ENCODE measurements at places on chromosomes 6 and 20.

GRCh38 chr6:2793534-2794151 lies 28.4 kb downstream of the WRNIP1 start:
- DNase-seq: no peak

DNA sequence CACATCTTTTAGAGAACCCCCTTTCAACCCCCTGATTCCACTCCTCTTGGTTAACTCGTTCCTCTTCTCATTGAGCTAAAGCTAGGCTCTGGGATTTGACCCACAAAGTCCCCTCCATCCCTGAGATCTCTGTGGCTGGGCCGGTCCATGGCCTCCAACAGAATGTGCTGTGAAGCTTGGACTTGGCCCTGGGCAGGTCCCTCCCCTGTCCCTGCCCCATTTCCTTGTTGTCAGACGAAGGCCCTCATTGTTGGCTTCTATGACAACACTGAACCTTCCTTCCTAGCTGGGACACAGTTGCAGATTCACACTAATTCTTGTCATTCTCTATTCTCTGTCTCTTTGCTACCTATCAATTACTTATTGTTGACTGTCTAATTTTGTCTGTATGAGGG lies 156.1 kb downstream of the SYCP2 start:
- DNase-seq: no peak

- DNase-seq: no peak
These were observed 7.8 kb downstream of the CD83 start for GRCh38 chr6:14125346-14125745.

GRCh38 chr6:92339936-92340640 lies 1079.3 kb downstream of the EPHA7 start:
- DNase-seq: no peak

GRCh38 chr20:33674294-33675135 lies at the start of gene NECAB3:
Gene NECAB3 (minus strand): TSS chr20:33674428. CDS start chr20:33674352, 76 bp downstream.
- peak; percentile 44 for DNase-seq

DNA sequence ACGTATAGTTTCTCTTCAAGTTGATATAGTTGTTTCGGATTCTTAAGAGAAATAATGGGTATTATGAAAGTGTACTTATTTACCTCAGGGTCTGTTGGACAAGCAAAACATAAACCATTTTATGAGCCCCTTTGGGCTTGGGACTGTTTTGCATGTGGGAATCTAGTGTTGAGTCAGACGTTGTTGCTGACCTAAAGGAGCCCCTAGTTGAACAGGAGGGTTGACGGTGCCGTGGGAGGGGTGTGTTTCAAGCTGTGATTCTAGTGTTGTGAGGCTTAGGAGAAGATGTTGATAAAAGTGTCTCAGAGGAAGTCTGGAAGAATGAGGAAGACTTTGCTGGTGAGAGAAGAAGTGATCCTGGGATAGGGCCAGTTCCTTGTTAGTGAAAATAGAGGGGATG lies 140.0 kb downstream of the ARID1B start:
- DNase-seq: no peak

All from activated T-helper 1 cell treated with Interleukin-2 at 50 U/mL for 16 hours (primary cell).